Activated T-cell treated with anti-CD3 and anti-CD28 coated beads for 48 hours (primary cell): ENCODE measurements at places on chromosomes 16 and 17.

GRCh38 chr17:73166731-73167581 lies 2.1 kb downstream of the SSTR2 start:
- DNase-seq, result no peak

- no peak for DNase-seq
Observed at GRCh38 chr16:9192746-9193145, 101.3 kb downstream of the HAPSTR1 start.

- no peak for DNase-seq
Observed at GRCh38 chr16:27225536-27226360, 22.4 kb downstream of the KDM8 start.

DNA sequence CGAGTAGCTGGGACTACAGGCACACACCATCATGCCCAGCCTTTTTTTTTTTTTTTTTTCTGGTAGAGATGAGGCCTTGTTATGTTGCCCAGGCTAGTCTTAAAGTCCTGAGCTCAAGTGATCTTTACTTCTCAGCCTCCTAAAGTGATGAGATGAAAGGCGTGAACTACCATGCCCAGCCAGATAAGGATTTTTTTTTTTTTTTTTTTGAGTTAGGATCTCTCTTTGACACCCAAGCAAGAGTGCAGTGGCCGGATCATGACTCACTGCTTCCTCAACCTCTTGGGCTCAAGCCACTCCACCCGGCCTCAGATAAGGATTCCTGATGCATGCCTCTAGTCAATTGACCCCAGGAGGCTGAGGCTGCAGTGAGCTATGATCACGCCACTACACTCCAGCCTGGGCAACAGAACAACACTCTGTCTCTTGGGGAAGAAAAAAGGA lies 11.2 kb upstream of the PLEKHG4 start:
- no peak for DNase-seq

DNA sequence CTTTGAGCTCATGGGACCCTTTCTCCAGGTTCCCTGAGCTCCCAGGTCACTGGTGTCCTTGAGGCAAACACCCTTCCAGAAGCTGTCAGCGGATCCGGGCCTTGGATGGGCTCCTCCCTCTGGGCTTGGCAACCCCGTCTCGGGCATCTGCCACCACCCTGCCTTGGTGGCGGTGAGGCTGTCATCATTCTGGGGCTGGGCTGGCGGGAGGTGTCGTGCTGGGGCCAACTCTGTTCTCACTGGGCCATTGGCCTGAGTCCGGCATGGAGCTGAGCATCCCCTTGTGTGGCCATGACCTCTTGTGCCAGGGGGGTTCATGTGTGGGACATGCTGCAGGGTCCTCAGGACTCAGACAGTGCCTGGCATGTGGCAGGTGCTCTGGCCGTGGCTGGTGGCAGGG lies 197.6 kb downstream of the LAT start:
- DNase-seq, result no peak
